GM18507 (cell line): ENCODE measurements at places on chromosomes 6 and 20.

GRCh38 chr6:44000164-44000842 lies 126.9 kb downstream of the MRPL14 start:
- peak; percentile 49 for DNase-seq

GRCh38 chr20:9401371-9401770 lies 113.0 kb upstream of the LAMP5 start:
- no peak for DNase-seq

DNA sequence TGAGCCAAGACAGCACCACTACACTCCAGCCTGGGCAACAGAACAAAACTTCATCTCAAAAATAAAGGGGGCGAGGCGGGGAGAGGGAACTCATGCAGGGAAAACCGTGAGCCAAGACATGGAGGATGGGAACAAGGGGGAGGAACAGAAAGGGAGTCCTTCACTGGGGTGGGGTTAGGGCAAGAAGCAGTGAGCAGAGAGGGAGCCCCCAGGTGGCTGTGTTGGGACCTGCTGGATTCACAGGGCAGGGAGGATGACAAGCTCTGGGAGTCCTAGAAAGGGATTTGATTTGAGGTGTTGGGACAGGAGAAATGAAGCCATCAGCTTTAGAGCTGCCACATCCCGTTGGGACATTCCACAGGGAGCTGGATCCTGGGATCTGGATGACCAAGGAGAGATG lies 90.6 kb upstream of the TOP1 start:
- no peak for DNase-seq

DNA sequence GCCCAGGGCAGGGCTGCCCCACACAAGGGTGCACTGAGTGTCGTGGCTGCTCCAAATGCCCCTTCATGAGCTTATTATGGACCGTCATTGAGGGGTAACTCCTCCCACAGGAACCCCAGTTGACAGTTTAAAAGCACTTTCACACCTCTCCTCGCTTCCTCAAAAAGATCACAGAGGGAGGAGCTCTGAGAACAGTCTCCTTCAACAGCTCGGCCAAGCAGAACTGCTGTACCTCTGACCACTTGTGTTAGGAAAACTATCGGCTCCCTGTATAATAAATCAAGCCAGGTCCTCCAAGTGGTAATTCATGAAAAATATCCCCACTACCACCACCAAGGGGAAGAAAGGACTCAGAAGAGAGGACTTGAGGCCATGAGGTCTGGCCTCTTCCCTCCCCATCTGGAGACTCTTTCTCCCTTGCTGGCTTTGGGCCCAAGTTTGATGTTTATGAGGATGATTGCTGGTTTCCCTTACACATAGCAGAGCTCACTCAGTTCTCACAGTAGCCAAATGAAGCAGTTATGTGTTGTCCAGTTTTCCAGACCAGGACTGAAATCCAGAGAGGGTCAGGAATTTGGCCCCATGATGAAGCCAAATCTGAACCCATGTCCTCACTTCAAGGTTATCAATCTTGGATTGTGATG lies 8.7 kb downstream of the SNX21 start:
- DNase-seq = no peak

- no peak for DNase-seq
These were observed 44.9 kb downstream of the KCTD20 start for GRCh38 chr6:36487698-36488097.
